ENCODE measurements at places on chromosomes 12 and 14. TPM values are rescaled to one million over a fixed set of nuclear protein-coding genes. Genes with fewer than 3 reads are reported as not detected.

ITGA5 gene
- 29.9 TPM for total RNA-seq

SCYL2 gene
- total RNA-seq = 18.7 TPM

NUAK1 gene
- not detected for total RNA-seq

POTEG gene
- total RNA-seq = not detected

CISTR gene
- not detected for total RNA-seq

SLC17A8 gene
- total RNA-seq = not detected

MSRB3 gene
- total RNA-seq = not detected

ALX1 gene
- total RNA-seq = not detected

IKZF4 gene
- total RNA-seq = 19.1 TPM

ANKS1B gene
- total RNA-seq = 1.8 TPM

DNA sequence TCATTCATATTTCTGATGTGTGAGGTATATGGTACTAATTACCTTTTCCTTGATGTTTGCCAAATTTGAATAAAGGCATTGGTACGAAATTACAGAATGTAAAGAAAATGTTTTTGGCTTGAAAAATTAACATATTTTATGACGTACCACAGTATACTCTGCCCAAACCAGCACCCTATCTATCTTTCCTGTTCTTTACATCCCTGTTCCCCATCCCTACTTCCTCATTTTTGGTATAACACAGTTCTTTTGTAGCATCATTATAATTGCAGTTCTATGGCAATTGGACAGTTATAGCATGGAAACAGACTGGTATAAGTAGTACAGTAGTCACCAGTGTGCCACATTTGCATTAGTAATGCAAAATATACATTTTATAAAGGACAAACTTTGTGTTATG lies 7.0 kb upstream of the CCT2 start:
- no peak for ATAC-seq

DNA sequence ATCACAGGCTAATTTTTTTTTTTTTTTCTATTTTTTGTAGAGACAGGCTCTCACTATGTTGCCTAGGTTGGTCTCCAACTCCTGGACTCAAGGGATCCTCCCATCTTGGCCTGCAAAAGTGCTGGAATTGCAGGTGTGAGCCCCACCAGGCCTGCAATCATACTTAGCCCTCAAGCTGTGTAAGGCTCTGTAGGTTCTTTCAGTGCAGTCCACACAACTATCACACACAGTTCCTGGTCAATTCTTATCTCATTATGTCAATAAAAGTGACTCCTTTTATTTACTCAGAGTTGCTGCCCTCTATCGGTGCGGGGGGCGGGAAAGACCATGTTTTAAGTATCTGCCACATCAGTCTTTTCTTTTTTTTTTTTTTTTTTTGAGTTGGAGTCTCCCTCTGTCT lies 29.0 kb downstream of the SLC2A3 start:
- ATAC-seq = peak; percentile 2

- ATAC-seq = no peak
Observed at GRCh38 chr12:15497671-15498292, 175.5 kb downstream of the PTPRO start.

DNA sequence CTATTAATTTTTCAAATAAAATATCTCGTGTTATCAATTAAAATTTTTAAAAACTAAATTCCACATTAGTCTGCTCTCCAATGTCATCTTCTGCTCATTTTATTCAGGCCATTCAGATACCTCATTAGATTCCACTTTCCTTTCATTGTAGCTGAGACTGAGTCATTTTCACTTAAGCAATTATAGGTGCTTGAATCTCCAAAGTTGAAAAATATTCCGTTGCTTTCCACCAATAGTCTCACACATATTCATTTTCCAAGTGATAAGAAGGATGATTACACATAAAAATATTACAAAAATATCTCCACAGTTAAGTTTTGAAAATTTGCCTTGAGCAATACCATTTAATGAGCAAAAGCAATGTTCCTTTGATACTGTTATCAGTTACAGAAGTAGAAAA lies 36.5 kb upstream of the YBX3 start:
- ATAC-seq = no peak

- ATAC-seq = no peak
Observed at GRCh38 chr12:522692-523378, 63.1 kb downstream of the B4GALNT3 start.

- ATAC-seq = no peak
Observed at GRCh38 chr12:132006056-132006680, 56.4 kb downstream of the EP400 start.

GRCh38 chr14:39664646-39665045 lies 232.4 kb upstream of the FBXO33 start:
- no peak for ATAC-seq

DNA sequence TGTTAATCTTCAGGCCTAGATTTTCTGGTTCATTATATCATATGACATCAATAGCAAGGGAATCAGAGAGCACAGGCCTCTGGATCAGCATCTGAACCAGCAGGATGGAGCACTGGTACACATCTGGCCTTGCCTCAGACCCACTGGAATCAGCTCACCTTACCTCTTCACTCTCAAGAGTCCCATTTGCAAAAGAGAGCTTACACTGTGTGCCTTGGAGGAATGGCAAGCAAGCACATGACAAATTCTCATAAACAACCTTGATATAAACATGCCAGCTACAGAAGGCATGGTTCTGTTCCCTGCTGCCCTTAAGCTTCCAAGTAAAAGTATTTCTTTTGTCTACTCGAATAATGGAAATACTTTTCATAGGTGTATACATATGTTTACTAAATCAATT lies 128.6 kb upstream of the CPM start:
- ATAC-seq = no peak

- no peak for ATAC-seq
Observed at GRCh38 chr12:104493496-104493895, 36.7 kb downstream of the CHST11 start.

- ATAC-seq = peak; percentile 98
Observed at GRCh38 chr12:53561590-53561953, 54.3 kb upstream of the NPFF start.

- ATAC-seq = peak; percentile 76
Observed at GRCh38 chr12:48977290-48978281, 536 bp upstream of the WNT1 start.

DNA sequence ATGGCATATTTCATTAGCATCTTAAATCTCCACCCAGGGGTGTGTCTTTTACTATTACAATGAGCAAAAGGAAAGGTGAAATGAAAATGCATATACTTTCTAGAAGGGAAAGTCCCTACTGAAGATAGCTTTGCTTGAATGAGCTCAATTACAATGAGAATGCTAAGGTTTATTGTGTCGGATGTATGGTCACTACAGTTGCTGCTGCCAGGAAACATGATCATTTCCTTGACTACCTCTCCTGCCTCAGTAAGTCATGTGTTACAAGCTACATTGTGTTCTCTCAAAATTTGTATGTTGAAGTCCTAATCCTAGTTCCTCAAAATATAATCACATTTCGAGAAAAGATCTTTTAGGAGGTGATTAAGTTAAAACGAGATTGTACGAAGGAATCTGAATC lies 322.2 kb downstream of the MDGA2 start:
- ATAC-seq = no peak

GRCh38 chr12:5907807-5908206 lies 37.3 kb downstream of the ANO2 start:
- no peak for ATAC-seq

DNA sequence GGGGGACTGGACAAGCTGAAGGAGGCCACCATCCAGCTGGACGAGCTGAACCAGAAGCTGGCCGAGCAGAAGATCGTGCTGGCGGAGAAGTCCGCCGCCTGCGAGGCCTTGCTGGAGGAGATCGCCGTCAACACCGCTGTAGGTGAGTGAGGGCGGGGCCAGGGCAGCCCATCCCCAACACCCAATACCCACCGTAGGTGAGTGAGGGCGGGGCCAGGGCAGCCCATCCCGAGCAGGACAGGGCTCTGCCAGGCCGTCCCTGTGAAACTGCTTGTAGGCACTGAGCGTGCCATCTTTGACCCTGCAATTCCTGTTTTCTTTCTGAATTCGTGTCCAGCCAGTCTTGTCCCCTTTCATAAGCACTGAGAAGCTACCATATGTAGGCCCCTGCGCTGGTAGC lies 74.0 kb downstream of the CCDC92 start:
- ATAC-seq = no peak

Measured in activated T-helper 17 cell treated with anti-CD3 and anti-CD28 coated beads, Interleukin-2, amount 50 U/mL, for 72 hours (primary cell).